ENCODE measurements at places on chromosomes 12 and 14.

DNA sequence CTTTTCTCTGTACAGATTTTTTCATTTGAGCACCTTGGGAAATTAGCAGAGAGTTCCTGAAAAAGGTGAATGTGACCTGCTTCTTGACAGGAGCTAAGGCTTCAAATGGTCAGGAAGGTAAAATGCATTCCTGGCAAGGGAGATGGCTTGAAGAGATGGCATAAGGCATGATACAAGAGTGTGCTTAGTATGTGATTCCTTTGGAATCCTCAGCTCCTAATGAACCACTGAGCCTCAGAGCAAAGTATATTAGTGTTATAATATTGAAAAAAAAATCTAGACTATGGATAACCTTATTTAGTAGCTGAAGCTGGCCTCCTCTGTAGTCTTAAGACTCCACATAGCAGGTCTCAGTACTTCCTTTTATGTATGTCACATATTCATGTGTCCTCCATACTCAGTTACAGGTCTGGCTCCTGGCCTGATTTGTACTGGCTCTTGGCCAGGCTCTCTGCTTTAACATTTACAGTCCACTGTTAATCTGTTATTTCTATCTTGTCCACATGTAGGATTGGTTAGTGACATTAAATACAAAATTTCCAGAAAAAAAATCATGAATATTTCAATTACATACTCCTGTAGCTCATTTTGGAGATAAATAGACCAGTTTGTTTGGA is 17.9 kb downstream of the TOGARAM1 start:
- DNase-seq = no peak

GRCh38 chr12:90936230-90937005 is 18.6 kb downstream of the CCER1 start:
- DNase-seq = peak; percentile 13

GRCh38 chr14:105867961-105868599 is 341.7 kb downstream of the TMEM121 start:
- DNase-seq = peak; percentile 1

DNA sequence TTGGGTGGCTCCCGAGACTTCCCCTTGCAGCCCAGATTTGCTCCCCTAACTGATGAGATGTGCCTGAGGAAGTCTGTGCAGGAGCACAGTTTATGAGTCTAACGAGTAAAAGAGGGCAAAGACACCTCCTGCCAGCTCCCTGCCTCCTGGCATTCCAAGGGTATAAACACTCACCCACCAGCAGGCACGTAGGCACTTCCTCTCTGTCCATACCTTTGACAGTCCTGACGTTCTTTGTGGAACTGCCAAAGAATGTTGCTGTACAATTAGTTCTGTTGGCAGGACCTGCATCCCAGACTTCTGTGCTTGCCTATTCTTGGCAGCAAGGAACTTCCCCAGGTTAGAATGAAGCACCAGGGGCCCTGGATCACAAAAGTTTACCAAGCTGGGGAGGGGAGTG is 889.3 kb downstream of the BCL11B start:
- no peak for DNase-seq

GRCh38 chr12:74515849-74516248 is 21.8 kb upstream of the ATXN7L3B start:
- DNase-seq = no peak

- DNase-seq = no peak
Measured at GRCh38 chr12:5535541-5535940, 103.6 kb downstream of the NTF3 start.

GRCh38 chr14:59427653-59428580 is 37.3 kb downstream of the GPR135 start:
- no peak for DNase-seq

GRCh38 chr14:93008381-93008780 is 85.4 kb downstream of the CHGA start:
- DNase-seq = no peak

DNA sequence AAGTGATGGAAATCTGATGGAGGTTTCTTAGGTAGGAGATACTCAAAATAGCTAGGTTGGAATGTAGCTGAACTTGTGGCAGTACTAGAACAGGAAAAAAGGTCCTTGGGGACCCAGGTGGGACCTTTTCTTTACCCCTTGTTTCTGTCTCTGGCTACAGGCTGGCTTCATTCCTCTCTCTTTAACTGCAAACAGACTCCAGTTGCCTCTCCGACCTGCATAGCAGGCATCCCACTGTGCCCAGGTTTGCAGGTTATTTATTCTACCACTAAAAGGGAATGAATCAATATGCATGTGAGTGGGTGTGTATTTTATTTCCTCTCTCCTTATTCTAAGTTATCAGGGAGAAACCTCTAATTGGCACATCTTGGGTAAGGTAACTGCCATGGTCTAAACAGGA is 758.1 kb downstream of the MED13L start:
- no peak for DNase-seq

- DNase-seq = no peak
Measured at GRCh38 chr12:105418229-105418628, 87.7 kb downstream of the C12orf75 start.

DNA sequence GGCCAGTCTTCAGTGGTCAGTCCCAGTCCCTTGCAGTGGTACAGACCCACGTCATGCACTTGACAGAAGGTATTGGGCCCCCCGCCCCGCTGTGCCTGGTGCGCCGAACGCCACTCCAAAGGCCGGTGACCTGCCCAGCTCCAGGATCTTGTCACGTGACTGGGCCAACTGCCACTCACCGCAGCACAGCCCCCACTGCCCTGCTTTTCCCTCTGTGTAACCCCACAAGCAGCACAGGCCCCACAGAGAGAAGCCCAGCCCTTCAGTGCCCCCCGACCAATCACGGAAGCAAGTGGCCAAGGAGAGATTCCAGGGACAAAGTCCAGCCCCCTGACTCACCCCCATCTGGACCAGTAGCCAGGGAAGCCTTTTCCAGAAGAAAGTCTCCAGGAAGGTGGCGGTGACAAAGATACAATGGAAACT is 498 bp downstream of the GPR132 start:
- no peak for DNase-seq

- DNase-seq = no peak
Measured at GRCh38 chr12:124352839-124353238, 57.9 kb downstream of the RFLNA start.

GRCh38 chr12:117356048-117356447 is 5.4 kb downstream of the NOS1 start:
- no peak for DNase-seq

DNA sequence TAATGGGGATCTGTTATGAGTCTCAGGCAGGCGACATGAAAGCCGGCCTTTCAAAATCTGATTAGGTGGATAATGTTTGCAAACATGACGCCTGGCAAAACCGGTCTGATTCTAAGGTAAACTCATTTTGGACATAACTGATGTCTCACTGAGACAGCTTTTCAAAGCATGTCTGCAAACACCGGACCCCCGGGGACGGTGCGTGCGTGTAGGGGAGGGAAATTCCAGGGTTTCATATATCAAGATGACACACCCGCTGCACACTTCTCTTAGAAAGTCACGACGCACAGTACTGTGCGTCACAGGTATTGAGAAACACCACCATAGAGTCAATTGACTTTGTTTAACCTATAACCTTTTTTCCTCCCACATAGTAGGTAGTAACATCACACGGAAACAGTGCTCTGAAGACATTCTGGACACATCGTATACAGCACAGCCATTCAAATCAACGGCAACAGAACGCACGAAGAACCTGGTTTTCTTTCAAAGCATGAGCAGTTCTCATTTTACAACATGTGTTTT is 43.9 kb upstream of the TESC start:
- DNase-seq = no peak

GRCh38 chr14:61197416-61197815 is 83.7 kb downstream of the TMEM30B start:
- DNase-seq = no peak

DNA sequence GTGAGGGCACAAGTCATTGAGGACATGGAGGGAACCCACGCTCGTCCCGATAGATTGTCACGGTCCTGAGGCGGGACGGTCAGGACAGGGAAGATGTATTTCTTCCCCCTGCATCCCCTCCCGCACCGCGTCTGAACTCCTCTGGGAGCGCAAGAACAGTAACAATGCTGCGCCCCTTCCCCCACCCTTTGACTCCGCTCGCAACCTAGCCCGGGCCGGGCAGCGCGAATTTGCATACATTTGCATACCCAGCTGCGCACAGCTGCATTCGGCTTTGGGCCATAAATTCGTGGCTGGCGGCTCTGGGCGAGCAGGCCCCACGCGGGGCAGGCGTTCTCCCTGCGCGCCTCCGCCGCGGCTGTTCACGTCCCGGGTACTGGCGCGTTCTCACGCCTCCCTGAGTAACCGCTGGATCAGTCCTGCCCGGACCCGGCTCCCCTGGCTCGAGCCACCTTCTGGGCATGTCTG is 29.0 kb upstream of the SMUG1 start:
- peak; percentile 91 for DNase-seq

- no peak for DNase-seq
Measured at GRCh38 chr12:105986779-105987684, 151.7 kb downstream of the NUAK1 start.

- DNase-seq = no peak
Measured at GRCh38 chr12:10171973-10172728, at the start of gene OLR1. OLR1 (minus strand) TSS chr12:10172132; CDS start chr12:10172077, 55 bp downstream.

DNA sequence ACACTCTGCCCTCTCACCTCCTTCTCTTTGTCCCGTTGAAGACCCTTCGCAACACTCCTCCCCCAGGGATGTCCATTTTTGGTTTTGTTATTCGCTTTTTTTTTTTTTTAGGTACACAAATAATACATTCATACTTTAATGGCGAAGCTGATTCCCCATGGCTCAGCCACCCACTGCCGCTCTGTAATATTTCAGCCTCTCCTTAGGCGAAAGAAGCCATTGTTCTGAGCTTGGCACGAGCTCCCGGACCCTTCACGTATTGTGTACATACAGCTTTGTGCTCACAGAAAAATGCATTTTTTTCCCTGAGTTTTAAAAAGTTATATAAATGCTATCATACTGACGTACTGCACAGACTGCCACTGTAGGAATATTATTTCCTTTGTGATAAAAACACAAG is 115.0 kb downstream of the TMEM132C start:
- no peak for DNase-seq

DNA sequence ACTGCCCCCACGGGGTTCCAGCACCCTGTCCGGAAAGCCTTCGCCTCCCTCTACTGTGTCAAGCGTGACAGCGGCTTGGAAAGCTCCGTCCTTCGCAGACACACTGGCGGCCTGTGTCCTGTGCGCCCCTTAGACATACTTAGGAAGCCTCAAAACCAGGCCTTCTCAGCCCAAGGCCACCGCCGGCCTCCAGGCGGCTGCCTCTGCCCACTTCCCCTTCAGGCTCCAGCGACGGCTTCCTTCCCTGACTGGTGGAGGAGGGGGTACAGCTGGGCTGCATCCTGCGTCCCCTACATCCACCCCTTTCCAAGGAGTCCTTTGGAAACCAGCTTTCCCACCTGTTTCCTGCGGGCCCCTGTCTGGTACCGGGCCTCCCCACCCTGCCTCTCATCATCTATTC is 2.5 kb upstream of the CACNA2D4 start:
- no peak for DNase-seq

GRCh38 chr14:104130974-104131651 is 7.3 kb upstream of the KIF26A start:
- DNase-seq = peak; percentile 46

- no peak for DNase-seq
Measured at GRCh38 chr14:22036541-22037239, 363.1 kb upstream of the OR4E1 start.

DNA sequence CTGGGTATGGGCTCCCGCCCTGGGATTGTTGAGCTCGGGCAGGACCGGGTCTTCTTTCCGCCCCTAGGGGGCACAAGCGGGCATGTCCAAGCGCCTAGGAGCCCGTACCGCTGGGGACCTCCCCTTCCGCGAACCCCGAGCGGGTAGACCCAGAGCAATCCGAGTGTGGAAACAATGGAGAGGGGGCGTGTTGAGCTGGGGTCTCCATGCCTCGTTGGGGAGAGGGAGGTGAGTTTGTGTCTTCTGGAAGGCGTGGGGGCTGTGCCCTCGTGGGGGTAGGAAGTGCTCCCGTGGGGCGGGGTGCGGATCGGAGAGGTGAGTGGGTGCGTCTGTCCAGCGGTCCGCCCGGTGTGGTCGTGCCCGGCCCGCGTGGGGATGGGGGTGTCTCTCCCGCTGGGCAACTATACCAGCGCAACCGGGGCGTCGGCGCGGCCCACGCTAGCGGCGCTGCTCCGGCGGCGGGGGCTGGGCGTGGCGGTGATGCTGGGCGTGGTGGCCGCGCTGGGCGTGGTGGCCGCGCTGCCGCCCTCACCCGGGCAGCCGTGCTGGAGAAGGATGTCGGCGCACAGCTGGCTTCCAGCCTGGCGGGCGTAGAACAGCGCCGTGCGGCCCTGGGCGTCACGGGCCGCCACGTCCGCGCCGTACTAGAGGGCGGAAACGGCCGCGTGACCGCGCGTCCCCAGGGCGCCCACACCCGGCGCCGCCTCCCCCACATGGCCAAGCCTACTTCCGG is 12.2 kb downstream of the AGAP2 start:
- DNase-seq = peak; percentile 92

DNA sequence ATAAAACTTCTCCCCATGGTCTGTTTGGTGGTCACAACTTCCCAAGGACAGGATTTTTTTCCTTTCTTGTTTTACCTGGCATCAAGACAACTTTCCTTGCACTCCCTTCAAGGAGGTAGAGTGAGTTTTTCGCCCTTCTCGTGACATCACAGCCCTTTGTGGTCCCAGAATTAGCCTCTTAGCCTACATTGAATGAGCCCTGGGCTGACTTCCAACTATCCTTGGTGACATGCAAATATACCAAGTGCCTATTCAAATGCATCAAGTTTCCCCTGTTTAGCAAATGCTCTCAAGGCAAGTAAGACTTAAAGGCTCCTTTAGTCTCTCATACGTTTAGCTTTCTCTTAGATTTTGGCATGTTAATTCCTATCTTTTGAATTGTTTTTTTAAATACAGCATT is 36.6 kb downstream of the TC2N start:
- peak; percentile 16 for DNase-seq

- DNase-seq = no peak
Measured at GRCh38 chr14:21840765-21841164, 167.1 kb upstream of the OR4E1 start.

GRCh38 chr12:93181409-93181965 is 196.2 kb upstream of the NUDT4 start:
- DNase-seq = no peak

DNA sequence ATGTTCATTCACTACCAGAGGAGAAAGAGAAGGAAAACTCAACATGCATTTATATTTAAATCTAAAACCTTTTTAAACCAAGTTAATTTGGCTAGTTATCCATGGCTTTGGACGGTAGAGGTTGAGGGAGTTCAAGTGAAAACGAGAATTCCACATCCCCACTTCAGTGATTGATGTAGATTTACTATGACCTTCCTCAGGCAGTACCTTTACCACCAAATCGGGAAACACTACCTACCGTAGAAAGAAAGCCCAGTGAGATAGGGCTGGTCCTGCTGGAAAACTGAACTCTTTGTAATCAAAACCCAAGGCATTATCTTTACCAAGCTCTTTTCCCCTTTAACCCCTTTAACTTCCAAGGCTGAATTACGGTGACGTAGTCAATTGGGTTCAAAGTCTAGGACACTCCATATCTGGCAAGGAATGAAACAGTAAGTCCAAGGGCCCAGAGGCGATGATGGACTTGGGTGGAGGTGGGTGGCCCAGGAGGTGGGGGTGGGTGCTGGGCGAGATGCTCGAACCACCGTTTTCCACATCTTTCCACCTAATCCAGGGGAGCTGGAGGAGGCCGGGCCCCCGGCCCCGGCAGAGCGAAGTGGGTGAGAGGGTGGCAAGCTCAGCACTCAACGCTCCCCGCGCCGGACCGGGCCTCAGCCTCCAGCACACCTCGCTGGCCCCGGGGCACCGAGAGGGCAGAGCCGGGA is 618 bp downstream of the SEC23A start:
- DNase-seq = no peak

Measured in WTC11 (cell line).